ENCODE measurements at places on chromosomes 7 and 10. TPM values are rescaled to one million over a fixed set of nuclear protein-coding genes. Genes with fewer than 3 reads are reported as not detected.

The UNC5B gene
- not detected for total RNA-seq

The FAM241B gene
- 14.1 TPM for total RNA-seq

GRCh38 chr7:73647725-73648592, 19.7 kb upstream of the VPS37D start:
- H3K4me1 ChIP-seq: peaks cover 10% of the 10 kb centered on the region
- no peak overlapping the region for H3K27ac ChIP-seq
- H3K4me3 ChIP-seq: peak overlapping the region; percentile 7
- peaks cover 46% of the 10 kb centered on the region for H3K27me3 ChIP-seq
- H3K36me3 ChIP-seq: no peaks in the 10 kb centered on the region

DNA sequence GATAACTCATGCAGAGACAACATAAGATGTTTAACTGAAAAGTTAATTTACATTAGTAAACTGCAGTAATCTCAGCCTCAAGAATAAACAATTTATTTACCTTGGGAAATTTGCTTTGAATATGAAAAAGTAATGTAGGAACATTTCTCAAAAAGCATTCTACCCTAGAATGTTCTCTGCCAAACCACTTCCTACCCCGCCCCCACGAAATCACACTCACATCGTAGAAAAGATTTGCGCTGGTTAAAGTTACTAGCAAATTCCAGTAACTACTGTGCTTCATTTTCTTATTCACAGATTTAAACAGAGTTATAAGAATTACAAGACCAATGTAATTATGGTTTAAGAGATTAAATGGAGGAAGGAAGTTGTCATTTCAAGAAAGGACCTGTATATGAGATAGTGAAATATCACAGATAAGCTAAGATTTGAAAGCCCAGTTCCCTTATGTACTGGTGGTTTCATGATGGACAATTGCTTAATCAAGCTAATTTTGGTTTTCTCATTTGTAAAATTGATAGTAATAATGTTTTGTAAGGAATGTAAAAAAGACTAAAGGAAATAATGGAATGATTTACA, 175.4 kb downstream of the GNAI1 start:
- no peaks in the 10 kb centered on the region for H3K4me1 ChIP-seq
- H3K27ac ChIP-seq: no peak overlapping the region
- no peaks in the 10 kb centered on the region for H3K36me3 ChIP-seq
- no peak overlapping the region for H3K4me3 ChIP-seq

GRCh38 chr10:124989526-124989925, 47.6 kb downstream of the ZRANB1 start:
- H3K36me3 ChIP-seq: peaks cover 28% of the 10 kb centered on the region
- H3K4me1 ChIP-seq: no peaks in the 10 kb centered on the region
- DNase-seq: no peak
- H3K27me3 ChIP-seq: no peaks in the 10 kb centered on the region
- H3K27ac ChIP-seq: no peak overlapping the region

- H3K36me3 ChIP-seq: no peaks in the 10 kb centered on the region
- H3K27ac ChIP-seq: no peak overlapping the region
- peak; percentile 8 for DNase-seq
- no peaks in the 10 kb centered on the region for H3K27me3 ChIP-seq
These were observed 23.9 kb upstream of the ZMIZ1 start for GRCh38 chr10:79044846-79045245.

- no peaks in the 10 kb centered on the region for H3K27me3 ChIP-seq
- H3K4me3 ChIP-seq: no peak overlapping the region
- H3K27ac ChIP-seq: no peak overlapping the region
- no peak for DNase-seq
- H3K4me1 ChIP-seq: no peaks in the 10 kb centered on the region
- no peaks in the 10 kb centered on the region for H3K36me3 ChIP-seq
These were observed 124.7 kb upstream of the UNC5B start for GRCh38 chr10:71087622-71088021.
